Left ventricle myocardium superior (tissue), 1 donor: ENCODE measurements at places on chromosomes 7 and 10. TPM values are rescaled to one million over a fixed set of nuclear protein-coding genes. Genes with fewer than 3 reads are reported as not detected.

GRCh38 chr10:48455055-48455391, 148.5 kb downstream of the MAPK8 start:
- DNase-seq, result no peak

DNA sequence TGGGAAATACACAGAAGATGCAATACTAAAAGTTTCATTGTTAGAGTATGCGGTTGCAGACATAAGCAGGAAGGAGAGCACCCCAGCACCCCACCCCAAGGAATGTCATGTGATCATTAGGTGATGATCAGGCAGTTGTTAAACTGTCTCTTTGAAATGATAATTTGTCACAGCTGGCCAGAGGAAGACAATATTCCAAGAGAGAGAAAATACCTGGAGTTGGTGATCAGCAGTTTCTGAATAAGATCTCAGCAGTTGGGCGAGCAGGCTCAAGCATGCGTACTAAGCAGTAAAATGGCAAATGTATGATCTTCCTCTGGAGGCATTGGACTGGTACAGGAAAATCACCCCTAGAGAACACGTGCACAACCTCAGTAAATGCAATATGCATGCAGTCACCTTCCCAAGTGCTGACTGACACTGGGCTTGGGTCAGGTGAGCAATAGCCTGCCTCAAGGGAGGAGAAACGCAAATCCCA, 250.1 kb upstream of the MBL2 start:
- DNase-seq, result no peak

DNA sequence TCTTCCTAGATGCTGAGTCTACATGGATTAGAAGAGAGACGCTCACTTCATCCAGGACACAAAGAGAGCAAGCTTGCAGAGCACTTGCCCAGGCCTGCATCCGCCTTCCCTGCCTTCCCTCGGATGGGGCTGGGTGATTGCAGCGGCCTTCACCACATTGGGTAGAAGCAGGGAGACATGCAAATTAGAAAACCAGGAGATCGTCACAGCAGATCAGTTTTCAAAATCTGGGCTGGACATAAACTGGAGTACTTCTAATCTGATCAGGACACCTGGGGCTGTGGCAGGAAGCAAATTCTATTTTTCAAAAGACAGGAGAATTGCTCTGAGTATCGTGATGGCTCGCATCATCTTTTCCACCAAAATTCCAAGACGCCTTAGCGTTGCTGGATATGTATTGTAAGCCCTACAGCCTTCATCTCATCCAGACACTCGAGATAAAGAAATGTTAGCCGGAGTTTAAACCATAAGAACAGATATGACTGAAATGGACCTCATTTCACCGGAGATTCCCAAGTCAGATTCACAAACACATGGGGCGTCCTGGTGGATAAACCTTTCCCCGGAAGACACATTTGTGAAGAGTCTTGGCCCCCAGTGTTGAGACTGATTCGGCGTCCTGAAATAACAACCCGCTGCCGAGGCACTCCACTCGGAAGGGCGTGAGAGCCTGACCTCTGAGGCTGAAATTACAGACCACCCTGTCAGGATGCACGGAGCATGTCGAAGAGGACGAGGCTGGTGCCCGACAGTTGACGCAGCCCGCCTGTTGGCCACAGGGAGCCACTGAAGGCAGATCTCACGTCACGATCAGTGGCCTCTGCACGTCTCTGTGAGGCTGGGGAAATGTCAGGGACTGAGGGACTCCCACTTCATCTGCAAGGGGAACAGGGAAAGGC, 91.2 kb upstream of the PARD3 start:
- no peak for DNase-seq

- DNase-seq, result no peak
Observed at GRCh38 chr10:121594623-121595350, 3.5 kb downstream of the FGFR2 start.

DNA sequence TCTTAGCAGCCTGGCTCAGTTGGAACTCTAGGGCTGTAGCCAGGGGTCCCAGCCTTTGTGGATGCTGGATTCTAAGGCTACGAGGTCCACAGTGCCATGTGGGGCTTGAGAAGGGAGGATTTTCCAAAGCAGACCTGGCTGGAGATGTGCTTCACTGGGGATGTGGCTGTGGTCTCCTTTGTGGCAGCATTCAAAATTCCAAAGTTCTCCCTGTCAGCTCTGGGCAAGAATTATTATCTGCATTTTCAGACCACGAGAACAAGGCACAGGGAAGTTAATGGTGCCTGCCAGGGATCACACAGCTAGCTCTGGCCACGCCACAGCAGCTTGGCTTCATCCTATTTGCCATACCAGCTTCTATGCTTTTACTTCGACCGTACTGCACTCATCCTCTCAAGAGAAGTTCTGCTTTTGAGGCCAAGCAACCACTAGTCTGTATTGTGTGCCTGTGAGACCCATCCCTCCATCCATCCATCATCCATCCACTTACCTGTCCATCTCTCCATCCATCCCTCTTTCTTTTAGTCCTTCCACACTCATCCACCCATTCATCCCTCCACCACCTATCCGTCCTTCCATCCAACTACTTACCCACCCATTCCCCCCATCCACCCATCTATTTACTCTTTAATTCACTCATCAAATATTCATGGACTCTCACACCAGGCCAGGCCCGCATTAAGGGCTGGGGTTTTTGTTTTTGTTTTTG, 71.5 kb downstream of the ZMIZ1 start:
- DNase-seq, result no peak

CC2D2B gene
- 0.45 TPM for total RNA-seq

LLCFC1 gene
- total RNA-seq, result not detected
